ENCODE measurements at places on chromosomes 1 and 21.

- DNase-seq = no peak
These were observed 36.4 kb downstream of the KYAT3 start for GRCh38 chr1:88956003-88956402.

DNA sequence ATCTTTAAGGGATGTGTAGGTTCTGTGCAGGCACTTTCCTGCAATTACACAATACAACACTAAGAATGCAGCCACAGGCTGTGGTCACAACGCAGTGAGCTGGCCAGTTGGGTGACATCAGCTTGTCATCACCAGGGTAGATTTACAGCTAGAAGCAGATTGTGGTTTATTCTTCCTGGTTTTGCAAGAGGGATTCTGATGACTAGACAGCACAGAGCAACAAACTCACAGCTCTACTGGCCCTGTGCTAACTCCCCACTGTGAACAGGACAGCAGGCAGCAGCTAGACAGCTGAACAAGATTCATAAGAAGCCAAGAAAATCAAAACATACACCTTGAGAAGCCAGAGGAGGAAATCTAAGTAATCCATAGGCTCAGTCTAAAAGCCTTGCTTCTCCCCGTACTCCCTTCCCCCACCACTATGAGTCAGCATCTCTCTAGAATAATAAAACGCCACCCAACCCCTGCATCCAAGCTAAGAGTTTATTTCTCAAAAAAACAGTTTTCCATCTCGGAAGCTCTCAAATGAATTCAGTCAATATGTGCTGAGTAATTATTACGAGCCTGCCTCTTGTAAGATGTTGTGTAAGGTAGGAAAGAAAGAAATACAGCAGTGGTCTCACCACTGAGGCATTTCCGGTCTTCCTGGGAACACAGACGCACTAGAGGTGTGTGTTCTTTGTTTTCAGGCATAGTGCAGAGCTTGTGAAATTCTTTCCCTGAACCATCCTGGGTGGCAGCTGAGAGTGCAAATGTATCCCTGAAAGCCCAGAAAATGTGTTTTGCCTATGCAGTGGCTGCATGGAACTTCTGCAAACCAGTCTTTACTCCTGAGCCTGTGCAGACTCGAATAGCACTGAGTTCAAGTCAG lies 162.8 kb downstream of the NTPCR start:
- peak; percentile 100 for DNase-seq

DNA sequence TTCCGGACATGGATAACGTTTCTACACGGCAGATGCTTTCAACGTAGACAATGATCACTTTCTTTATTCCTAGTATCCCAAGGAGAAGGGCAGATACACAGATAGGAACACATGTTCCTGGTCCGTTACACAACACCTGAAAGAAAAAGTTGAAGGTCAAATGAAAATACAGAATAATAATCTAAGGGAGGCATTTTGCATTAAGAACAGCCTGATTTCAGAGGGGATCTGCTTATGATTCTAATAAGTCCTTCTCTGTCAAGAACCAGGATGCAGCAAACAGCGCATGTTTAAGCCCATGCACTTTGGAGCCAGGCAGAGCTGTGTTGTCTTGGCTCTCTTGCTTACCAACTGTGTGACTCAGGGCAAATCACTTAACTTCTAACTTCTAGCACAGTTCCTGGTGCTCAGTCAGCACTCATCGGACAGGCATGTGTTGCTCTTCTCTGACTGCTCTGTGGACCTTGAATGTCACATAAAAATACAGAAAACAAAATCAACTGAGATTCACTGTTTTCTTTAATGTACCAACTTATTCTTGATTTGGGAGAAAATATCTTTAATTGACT lies 56.3 kb upstream of the CNN3 start:
- DNase-seq = peak; percentile 66

- DNase-seq = no peak
These were observed 7.4 kb upstream of the HYI start for GRCh38 chr1:43460988-43461693.

DNA sequence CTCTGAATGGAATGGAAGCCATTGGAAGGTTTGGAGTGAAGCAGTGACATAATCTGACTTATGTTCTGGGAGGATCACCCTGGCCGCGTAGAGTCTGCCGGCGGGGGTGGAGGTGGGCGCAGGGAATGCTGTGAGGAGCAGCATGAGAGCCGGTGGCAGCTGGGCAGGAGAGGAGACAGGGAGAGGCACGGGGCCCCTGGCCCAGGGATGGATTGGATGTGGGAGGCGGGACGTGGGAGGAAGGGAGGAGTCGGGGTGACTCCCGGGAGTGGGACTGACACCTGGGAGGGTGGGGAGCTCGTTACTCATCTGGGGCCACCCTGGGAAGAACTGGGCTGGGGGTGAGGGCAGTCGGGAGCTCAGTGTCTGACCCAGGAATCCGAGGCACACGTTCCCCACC lies 10.4 kb upstream of the KCNAB2 start:
- no peak for DNase-seq

- no peak for DNase-seq
These were observed 315.0 kb downstream of the TGFB2 start for GRCh38 chr1:218659911-218660677.

- DNase-seq = no peak
These were observed 543.6 kb upstream of the B3GALT2 start for GRCh38 chr1:193730017-193730416.

GRCh38 chr1:159922511-159923202 lies 2.6 kb downstream of the TAGLN2 start:
- no peak for DNase-seq

Measured in HT1080 (cell line).